ENCODE measurements at places on chromosomes 12 and 14. TPM values are rescaled to one million over a fixed set of nuclear protein-coding genes. Genes with fewer than 3 reads are reported as not detected.

Gene SYCP3
- total RNA-seq: 0.30 TPM

Gene TTC6
- not detected for total RNA-seq

Gene PTCSC3
- not detected for total RNA-seq

Gene MIP
- total RNA-seq: not detected

Gene PLEKHG7
- total RNA-seq: not detected

Gene KNTC1
- 28.9 TPM for total RNA-seq

Gene TRIM9
- not detected for total RNA-seq

Gene PRB2
- not detected for total RNA-seq

Gene SLC25A47
- total RNA-seq: not detected

Gene TPH2
- total RNA-seq: not detected

Gene IKBIP
- 74.5 TPM for total RNA-seq

Gene ARID2
- 12.5 TPM for total RNA-seq

Gene ATXN3
- total RNA-seq: 60.6 TPM

Gene SMIM41
- total RNA-seq: not detected

Gene CLEC1B
- not detected for total RNA-seq

Gene KICS2
- 7.1 TPM for total RNA-seq

Gene CSRP2
- 15.7 TPM for total RNA-seq

Gene KLHL33
- total RNA-seq: not detected

Gene ETFBKMT
- total RNA-seq: 2.6 TPM

Gene AGAP2
- 0.15 TPM for total RNA-seq

Gene POLE2
- 14.9 TPM for total RNA-seq

Gene WNT1
- total RNA-seq: not detected

Gene FOS
- total RNA-seq: 4.9 TPM

Gene FAM90A1
- total RNA-seq: 0.15 TPM

Gene RBM19
- 16.2 TPM for total RNA-seq

Gene APOF
- total RNA-seq: not detected

Gene AICDA
- total RNA-seq: not detected

Gene TAS2R9
- total RNA-seq: not detected

Gene SERPINA5
- total RNA-seq: not detected

Gene ACTR6
- 24.2 TPM for total RNA-seq

Gene DIO2
- total RNA-seq: not detected

Gene MAP3K9
- under 0.01 TPM for total RNA-seq

Gene IL31
- total RNA-seq: not detected

Gene EIF2B2
- total RNA-seq: 194 TPM

Gene ETV6
- total RNA-seq: 5.8 TPM

Gene C12orf50
- total RNA-seq: not detected

Gene OTX2
- not detected for total RNA-seq

Gene LRTM2
- not detected for total RNA-seq

Gene EML5
- 0.15 TPM for total RNA-seq

Gene TGM1
- 0.91 TPM for total RNA-seq

Gene ITPR2
- total RNA-seq: 113 TPM

Gene COL2A1
- not detected for total RNA-seq

Gene GALNT16
- 0.30 TPM for total RNA-seq

Gene CFAP54
- 37.5 TPM for total RNA-seq

Gene HEBP1
- total RNA-seq: 13.4 TPM

Gene RIN3
- total RNA-seq: 4.1 TPM

Gene BMP4
- total RNA-seq: 52.6 TPM

Gene CALM1
- 660 TPM for total RNA-seq

Gene DAO
- total RNA-seq: not detected

Gene CPNE8
- 7.1 TPM for total RNA-seq

Gene KRT73
- not detected for total RNA-seq

Gene INHBC
- total RNA-seq: not detected

Gene TDP1
- total RNA-seq: 44.8 TPM

Gene HSP90B1
- total RNA-seq: 835 TPM

Gene PTGDR
- total RNA-seq: not detected

Gene SERPINA12
- total RNA-seq: not detected

Gene CLEC6A
- total RNA-seq: not detected

Gene TAS2R43
- under 0.01 TPM for total RNA-seq

Gene SLC38A4
- not detected for total RNA-seq

Gene BCL11B
- under 0.01 TPM for total RNA-seq
